ENCODE measurements at places on chromosomes 5 and 9. TPM values are rescaled to one million over a fixed set of nuclear protein-coding genes. Genes with fewer than 3 reads are reported as not detected.

DNA sequence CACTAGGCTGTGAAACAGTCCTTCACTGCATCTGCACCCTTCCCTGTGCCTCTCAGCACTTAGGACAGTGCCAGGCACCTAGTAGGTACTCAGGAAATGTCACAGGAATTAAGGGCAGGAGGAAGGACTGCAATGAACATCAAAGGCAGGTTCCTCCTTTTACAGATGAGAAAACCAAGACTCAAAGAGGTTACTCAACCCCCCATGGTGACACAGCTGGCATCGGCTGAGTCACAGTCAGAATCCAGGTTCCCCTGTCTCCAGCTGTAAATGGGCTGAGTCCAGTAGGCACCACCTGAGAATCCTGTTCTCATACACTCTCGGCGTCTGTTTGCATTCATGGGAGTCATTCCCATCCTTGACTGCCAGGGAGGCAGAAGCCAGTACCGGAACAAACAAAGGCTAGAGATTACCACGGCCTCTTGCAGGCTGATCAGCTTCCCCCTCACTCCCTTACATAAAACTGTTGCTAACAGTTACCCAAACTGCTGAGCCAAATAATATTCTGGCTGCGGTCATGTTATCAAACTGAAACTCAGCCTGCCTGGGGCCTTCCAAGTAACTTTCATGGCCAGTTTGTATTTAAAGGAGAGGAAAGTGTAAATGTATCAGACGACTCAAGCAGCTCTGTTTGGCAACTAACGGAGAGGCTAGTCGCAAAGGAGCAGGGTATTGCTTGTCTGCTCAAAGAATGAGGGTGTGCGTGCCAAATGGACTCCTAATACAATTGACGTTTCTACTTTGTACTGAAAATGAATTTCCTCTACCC is 201.7 kb downstream of the PAPPA start:
- DNase-seq = no peak

DNA sequence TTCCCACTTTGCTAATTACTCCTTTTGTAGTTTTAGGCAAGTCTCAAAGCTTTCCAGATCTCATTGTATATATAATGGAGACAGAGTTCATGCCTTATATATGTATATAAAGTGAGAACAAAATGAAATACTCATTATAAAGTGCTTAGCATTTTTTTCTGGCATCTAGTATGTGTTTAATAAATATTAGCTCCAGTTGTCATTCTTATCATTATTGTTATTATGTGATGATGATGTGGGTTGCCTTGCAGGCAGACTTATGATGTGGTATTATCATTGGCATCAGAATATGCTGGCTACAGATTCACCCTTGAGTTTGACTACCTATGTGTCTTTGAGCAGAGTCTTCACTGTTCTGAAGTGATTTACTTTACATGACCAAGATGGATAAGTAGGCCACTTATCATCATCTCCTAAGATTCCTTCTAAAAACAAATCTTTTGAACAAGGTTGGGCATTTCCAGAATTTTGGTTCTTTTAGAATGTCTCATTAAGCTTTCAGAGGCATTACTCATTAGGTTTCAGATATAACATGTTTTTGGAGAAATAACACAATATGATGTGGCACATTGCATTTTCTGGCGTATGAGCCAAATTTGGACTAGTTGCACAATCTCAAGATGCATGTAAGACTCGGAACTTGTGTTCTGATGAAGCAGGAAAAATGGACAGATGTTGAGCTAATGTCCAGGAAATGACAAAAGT is 145.6 kb upstream of the TNC start:
- no peak for DNase-seq

DNA sequence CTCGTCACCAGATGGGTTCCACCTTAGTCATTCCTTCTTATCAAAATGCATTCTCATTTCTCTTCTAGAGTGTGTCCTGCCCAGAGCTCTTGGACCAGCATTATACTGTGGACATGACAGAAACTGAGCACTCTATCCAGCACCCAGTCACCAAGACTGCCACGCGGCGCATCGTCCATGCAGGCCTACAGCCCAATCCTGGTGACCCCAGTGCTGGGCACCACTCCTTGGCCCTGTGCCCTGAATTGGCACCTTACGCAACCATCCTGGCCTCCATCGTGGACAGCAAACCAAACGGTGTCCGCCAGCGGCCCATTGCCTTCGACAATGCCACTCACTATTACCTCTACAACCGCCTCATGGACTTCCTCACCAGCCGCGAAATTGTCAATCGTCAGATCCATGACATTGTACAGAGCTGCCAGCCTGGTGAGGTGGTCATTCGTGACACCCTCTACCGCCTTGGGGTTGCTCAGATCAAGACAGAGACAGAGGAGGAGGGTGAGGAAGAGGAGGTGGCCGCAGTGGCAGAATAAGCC is 34.6 kb downstream of the CSF1R start:
- no peak for DNase-seq

GRCh38 chr9:26296910-26297572 is 595.6 kb downstream of the CAAP1 start:
- no peak for DNase-seq

GRCh38 chr5:68587171-68587570 is 371.6 kb downstream of the PIK3R1 start:
- no peak for DNase-seq

GRCh38 chr9:29208670-29209069 is 1635.4 kb upstream of the C9orf72 start:
- no peak for DNase-seq

DNA sequence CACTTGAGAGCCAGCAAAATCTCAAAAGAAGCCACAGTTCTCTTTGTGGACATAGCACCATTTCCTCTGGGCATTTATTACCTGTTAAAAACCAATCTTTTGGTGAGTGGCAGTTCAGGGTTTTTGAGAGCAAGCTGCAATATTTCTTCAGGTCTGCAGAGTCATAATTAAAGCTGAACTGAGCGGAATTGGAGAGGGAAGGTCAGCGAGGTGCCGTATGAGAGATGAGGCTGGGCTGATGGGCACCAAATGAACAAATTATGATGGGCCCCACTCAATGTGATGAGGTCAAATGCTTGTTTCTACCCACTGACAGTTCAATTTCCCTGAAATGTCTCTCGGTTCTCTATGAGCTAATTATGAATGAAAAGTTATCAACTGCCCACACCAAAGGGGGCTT is 231.9 kb downstream of the AP3B1 start:
- no peak for DNase-seq

DNA sequence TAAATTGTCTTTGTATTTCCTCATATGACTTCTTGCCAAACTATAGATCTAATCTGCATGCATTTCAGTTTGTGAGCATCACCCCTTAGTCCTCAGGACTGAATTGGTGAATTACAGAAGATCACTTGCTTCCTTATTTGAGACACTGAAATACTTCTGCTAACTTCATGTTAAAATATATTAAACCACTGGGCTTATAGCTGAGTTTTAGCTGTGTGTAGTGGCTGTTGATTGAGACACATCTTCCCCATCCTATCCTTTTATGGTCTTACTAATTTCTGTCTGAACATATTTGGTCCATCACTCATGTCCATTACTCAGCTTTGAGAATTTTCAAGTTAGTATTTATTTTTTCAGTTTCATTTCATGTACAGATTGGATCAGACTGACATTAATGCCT is 295.9 kb downstream of the PSAT1 start:
- no peak for DNase-seq

DNA sequence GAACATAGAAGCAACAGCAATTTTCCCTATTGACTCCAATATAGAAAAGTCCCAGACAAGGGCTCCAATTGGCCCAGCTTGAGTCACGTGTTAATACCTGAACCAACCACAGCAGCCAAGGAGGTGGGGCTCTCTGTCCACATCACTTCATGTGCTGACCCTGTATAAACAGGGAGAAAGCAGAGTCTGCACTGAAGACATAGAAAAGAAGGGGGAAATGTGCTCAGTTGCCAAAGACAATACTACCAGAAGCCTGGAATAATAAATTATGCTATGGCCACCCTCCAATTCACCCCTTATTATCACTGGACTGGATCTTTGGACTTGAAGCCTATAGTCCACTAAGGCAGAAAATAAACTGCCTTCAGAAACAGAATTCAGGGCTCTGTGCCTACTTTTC is 275.4 kb downstream of the EPB41L4A start:
- no peak for DNase-seq

- DNase-seq = no peak
Measured at GRCh38 chr5:9557696-9558095, 11.8 kb upstream of the SEMA5A start.

GRCh38 chr5:146646441-146646840 is 130.5 kb upstream of the GPR151 start:
- no peak for DNase-seq

DNA sequence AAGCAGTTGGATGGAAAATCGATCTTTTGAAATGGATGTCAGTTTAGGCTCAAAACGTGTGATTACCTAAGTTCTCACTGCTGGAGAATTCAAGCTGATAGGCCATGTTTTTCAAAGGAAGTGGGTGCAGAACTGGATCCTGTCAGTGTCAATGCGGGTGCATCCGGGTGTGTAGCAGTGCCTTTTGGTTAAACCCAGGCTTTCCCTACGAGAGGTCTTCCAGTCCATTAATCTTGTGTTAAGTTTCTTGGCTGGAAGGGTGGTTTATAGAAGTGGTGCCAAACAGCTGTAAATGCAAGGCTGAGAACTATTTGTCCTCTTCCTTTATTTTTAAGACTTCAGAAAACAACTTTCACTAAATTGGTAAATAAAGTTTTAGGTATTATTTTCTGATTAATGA is 71.9 kb downstream of the DAPK1 start:
- DNase-seq = peak; percentile 50

GRCh38 chr5:59208474-59208873 is 625.6 kb downstream of the RAB3C start:
- no peak for DNase-seq

DNA sequence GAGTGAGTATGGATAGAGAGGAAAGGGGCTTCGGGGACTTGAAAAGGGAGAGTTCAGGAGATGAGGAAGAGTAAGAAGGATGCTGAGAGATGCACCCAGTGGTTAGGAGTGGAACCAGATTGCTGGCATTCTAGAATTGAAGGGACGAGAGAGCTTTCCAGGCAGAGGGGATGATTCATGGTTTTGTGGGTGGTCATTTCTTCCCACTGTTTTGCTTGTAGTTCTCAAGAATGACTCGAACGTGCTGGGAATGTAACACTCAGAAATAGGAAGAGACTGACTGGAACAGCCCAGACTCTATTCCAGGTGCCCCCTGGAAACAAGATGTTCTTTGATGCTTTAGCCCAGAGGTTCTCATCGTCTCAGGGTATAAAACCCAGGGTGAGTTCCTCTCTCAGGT is 294.2 kb downstream of the ICE1 start:
- no peak for DNase-seq

DNA sequence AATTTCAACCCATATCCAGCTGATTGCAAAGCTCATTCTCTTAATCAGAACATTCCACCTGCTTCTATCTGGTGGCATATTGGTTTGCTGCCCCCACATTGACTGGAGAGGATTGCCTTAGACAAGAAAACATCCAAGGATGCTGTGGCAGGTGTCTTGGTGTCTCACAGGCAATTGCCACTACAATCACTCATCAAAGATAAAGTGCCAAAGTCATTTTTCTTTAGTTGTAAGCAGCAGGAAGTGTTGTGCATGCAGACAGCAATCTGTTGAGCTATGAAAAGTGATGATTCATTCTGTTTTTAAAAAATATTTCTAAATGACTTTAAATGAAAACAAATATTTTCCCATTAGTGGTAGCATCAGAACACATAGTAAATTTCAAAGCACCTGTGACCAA is 53.9 kb downstream of the CDH6 start:
- no peak for DNase-seq

- no peak for DNase-seq
Measured at GRCh38 chr5:83595217-83595616, 123.7 kb downstream of the VCAN start.

- DNase-seq = no peak
Measured at GRCh38 chr9:36110434-36110833, 26.1 kb upstream of the GLIPR2 start.

DNA sequence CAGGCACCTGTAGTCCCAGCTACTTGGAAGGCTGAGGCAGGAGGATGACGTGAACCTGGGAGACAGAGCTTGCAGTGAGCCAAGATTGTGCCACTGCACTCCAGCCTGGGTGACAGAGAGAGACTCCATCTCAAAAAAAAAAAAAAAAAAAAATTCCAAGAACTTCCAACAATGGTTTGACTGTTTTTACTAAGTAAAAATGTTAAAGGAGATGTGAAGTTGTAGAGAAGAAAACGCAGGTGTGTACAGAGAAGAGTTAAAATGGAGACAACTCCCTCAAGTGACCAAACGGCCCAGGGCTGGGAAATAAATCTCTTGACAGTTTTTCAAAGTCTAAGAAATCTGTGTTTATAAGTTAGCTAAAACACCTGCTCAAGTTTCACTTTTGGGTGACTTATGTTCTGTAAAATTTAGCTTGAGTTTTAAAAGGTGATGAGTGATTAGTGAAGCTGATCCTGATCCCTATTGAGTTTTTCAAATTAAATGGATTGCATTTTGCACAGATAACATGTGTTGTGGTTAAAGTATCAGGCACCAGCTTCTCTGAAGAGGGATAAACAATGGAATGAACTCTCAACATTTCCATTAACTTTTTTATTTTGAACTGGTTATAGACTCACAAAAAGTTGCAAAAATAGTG is 255.2 kb upstream of the CD180 start:
- DNase-seq = no peak

GRCh38 chr5:61148515-61148914 is 13.8 kb downstream of the SMIM15 start:
- DNase-seq = no peak

DNA sequence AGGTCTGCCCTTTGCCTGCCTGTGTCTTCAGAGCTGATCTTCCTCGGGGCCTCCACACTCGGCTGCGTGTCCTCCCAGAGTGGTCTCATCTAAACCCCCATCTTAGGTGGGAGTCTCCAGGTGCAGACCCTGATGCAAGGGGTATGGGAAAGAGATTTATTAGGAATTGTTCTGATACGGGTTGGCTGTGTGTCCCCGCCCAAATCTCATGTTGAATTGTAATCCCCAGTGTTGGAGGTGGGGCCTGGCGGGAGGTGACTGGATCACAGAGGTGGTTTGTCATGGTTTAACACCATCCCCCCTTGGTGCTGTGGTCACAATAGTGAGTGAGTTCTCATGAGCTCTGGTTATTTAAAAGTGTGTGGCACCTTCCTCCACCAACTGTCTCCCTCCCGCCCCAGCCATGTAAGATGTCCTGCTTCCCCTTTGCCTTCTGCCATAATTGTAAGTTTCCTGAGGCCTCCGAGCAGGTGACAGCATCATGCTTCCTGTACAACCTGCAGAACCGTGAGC is 208.4 kb downstream of the AOPEP start:
- no peak for DNase-seq

SH3GL2 gene
- 0.71 TPM for total RNA-seq

PDE6A gene
- 0.16 TPM for total RNA-seq

PAIP2 gene
- 108 TPM for total RNA-seq

PCDHB15 gene
- 5.7 TPM for total RNA-seq

EQTN gene
- not detected for total RNA-seq

SMIM3 gene
- 37.8 TPM for total RNA-seq

BARX1 gene
- total RNA-seq = not detected

ENTREP1 gene
- total RNA-seq = 12.0 TPM

LCN6 gene
- total RNA-seq = 51.8 TPM

PRELID2 gene
- 23.1 TPM for total RNA-seq

LCN1 gene
- total RNA-seq = 2.0 TPM

EGFLAM gene
- total RNA-seq = 9.9 TPM

ADAMTSL2 gene
- 16.7 TPM for total RNA-seq
